ENCODE measurements at places on chromosomes 3 and 15.

- no peak for DNase-seq
Observed at GRCh38 chr15:31163769-31164572, 62.4 kb upstream of the TRPM1 start.

DNA sequence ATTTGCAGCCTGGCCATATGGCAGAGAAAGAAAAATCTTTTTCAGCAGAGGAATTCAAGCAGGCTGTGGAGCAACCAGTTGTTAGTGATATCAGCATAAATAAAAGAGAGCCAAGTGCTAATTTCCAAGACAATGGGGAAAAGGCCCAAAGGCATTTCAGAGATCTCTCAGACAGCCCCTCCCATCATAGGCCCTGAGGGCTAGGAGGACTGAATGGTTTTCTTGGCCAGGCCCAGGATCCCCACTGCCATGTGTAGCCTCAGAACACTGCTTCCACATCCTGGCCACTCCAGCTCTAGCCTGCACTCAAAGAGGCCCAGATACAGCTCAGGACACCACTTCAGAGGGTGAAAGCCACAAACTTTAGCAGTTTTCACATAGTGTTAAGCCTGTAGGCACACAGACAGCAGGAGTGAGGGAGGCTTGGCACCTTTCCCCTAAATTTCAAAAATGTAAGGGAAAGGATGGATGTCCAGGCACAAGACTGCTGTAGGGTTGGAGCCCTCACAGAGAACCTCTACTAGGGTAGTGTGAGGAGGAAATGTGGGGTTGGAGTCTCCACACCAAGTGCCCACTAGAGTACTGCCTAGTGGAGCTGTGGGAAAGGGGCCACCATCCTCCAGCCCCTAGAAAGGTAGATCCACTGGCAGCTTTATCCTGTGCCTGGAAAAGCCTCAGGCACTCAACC lies 191.4 kb downstream of the TBL1XR1 start:
- DNase-seq: no peak

- DNase-seq: no peak
Observed at GRCh38 chr15:101049282-101049681, 130.1 kb downstream of the LRRK1 start.

DNA sequence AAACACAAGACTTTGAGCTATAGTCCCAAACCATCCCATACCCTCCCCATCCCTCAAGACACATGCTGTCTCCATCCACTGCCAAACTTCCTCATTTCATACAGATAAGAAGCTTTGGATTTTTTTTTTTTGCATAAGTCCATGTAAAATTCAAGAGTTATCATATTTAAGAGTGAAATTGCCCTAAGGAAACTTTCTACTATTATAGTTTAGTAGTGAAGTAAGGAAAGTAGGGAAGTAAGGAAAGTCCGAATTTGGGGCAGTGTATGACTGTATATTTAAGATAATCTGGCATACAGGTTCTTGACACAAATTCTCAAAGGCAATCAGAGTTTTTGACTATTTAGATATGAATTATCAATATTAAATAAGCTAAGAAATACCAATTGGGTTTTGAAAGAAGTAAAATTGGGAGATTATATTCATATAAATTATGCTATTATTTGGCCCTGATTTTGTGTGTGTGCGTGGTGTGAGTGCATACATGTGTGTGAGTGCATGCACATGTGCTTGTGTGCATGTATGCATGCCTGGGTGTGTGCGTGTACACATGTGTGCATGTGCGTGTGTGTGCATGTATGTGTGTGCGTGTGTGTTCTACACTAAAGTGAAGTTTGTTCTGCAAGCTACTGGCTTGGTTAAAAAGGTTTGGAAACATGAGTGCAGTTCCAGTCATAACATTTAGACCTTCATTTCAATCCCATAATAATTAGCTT lies 83.6 kb upstream of the MBNL1 start:
- DNase-seq: no peak

- DNase-seq: no peak
Observed at GRCh38 chr3:181998828-181999227, 287.1 kb downstream of the SOX2 start.

GRCh38 chr3:89108291-89108550 lies 800 bp downstream of the EPHA3 start:
- no peak for DNase-seq

DNA sequence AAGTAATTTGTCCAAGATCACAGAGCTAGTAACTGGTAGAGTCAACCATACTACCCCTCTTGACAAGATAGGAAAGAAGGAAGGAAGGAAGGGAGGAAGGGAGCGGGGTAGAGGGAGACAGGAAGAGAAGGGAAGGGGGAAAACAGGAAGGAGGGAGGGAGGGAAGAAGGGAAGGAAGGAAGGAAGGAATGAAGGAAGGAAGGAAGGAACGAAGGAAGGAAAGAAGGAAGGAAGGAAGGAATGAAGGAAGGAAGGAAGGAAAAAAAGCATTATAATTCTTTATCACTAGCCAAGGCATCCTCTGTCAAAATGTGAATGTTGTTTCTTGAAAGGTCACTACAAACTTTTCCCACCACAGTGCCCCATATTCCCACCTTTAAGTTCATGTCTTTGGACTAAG lies 223.6 kb downstream of the SHQ1 start:
- DNase-seq: no peak

- no peak for DNase-seq
Observed at GRCh38 chr3:81013360-81013759, 748.1 kb downstream of the GBE1 start.

GRCh38 chr3:72848703-72849081 lies 447 bp upstream of the SHQ1 start:
- DNase-seq: no peak

- no peak for DNase-seq
Observed at GRCh38 chr3:132983143-132983770, 54.9 kb upstream of the TMEM108 start.

DNA sequence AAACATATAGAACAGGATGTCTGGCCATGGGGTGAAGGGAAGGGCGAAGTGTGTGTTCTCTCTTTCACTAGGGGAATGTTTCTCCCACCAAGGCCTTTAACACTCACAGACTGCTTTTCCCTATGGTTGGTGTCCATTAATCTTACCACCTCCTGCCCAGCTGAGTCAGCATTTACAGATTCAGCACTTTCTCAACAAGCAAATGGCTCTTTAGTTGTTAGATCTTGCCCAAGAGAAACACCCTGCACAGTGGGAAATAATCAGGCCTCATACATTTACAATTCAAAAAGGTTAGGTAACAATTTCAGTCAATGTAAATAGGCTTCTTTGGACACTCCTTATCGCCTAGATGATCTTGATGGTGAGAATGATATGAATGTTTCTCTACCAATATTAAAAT lies 418.2 kb downstream of the EPHA3 start:
- no peak for DNase-seq

DNA sequence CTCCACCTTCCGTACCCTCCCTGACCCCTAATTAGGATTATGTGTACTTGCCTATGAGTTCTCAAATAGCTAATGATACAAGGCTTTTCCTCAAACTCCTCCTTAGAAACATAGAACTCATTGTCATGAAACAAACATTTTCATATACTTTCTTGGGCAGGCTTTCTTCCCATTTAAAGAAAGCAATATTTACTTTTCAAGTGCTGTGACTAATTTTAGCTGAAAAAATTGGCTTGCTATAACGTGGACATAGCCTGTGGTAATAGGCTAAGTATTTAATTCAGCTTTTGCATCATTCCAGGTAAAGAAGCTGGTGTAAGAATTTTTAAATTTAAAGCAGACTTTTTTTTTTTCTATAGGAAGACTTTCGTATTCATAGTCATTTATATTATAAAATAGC lies 208.7 kb downstream of the SOX2 start:
- no peak for DNase-seq

DNA sequence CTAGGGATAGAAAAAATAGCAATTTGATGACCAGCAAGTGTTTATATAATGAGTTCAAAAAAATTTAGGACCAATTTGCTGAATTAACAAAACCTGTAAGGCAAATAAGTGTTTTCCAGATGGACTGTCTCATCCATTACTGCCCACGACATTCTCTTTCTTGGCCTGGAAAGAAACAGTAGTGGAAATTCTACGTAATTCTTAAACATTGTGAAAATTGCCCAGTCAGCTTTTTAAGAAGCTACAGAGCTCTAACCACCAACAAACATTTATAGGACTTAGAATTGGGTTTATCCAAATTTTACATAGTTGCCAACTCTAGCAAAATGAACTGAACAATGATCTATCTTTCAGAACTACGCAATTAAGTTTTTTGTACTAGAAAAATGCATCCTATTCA lies 227.7 kb upstream of the PEX5L start:
- DNase-seq: no peak

- DNase-seq: no peak
Observed at GRCh38 chr3:47394140-47394870, 13.5 kb downstream of the PTPN23 start.

GRCh38 chr3:188036375-188037194 lies 117.4 kb upstream of the LPP start:
- DNase-seq: no peak

DNA sequence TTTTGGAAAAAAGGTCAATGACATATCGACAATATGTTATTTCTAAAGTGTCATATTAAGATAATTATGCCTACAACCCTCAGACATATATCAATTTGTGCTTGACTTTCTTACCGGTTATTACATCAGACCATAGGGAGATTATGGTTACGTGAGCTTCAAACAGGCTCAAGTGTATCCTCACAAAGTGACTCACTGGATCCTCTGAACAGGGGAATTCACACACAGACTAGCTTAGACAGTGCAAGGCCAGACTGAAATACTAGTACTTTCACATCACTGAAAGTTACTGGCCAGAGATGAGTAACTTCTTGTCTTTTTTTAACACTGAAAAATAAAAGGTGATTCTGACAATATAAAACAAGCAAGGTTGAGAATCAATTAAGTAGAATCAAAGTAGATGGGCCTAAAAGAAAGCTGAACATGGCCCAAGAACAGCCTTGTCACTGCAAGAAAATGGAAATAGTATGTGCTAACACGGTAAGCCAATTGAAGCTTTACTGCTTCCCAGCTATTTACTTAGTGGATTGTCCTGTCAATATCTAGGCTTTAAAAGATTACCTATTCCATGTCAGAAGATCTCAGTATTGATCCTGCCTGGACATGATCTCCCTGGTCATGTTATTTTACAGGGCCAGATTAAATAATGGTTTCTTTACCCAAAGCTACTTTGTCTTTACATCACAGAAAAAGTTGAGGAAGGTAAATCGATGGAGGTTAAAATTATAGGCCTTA lies 848.6 kb downstream of the ROBO1 start:
- DNase-seq: no peak

DNA sequence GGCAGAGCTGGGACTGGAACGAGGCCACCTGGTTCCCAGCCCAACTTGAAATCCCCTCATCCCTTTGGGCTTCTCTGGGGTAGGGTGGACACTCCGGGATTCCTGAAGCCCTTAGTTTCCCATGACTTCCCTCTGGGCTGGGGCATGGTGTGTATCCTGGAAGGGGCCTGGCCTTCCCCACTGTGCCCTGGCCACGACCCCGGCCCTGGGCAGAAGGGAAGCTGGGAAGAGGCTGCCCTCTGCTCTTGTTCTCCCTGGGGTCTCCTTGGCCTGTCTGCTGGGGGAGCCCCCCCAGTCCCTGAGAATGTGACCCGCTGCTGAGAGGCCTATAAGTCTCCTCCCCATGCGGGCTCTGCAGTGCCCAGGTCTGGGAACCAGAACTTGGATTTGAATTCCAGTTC lies 104.9 kb downstream of the LINGO1 start:
- DNase-seq: no peak

GRCh38 chr3:187889601-187890404 lies 144.5 kb upstream of the BCL6 start:
- no peak for DNase-seq

DNA sequence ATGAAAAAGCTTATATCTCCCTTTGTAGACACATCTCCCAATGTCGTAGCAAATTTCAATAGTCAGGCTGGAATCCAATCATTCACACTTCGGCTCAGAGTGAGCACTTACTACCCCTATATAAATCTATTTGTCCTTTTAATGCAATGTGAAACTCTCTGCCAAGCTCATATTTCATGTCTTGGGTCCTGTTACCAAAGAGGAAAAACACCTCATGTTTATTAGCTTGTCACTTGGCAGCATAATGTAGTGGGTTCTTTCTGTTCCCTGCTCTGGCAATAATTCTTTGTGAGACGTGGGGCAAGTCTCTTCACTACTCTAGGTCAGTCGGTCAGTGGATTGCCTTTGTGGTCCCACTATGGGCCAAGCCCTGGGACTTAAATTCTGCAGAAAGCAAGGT lies 107.1 kb downstream of the SRGAP3 start:
- no peak for DNase-seq

DNA sequence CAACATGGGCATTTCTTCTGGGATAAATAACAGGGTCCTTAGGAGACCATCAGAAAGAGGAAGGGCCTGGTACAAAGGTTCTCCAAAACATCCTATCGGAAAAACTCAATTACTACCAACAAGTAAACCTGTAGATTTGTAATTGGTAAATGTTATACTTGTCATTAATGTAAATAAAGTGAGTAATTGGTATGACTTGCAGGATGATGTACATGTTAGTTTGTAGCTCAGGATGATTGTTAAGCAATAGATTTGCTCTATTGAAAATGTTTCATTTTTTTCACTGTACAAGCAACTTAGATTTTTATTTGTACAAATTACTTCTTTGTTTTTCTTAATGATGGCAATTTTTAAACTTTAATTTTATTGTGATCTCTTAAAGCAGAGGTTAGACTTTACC lies 3.8 kb upstream of the SCG5 start:
- no peak for DNase-seq

DNA sequence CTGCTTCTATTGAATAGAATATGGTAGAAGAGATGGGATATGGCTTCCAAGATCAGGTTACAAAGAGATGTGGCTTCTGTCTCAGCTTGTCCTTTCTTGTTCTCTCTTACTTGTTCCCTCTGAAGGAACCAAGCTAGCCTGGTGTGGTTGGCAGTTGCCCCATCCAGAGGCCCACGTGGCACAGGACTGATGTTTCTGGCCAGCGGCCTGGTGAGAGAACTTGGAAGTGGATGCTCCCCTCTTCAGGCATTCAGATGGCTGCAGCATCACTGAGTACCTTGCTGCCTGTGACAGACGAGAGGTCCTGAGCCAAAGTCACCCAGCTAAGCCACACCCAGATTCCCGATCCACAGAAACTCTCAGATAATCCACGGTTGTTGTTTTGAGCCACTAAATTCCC lies 183.6 kb downstream of the NSMCE3 start:
- DNase-seq: no peak

GRCh38 chr3:193046371-193046770 lies 128.7 kb upstream of the MB21D2 start:
- DNase-seq: no peak

GRCh38 chr3:150722267-150722666 lies 18.5 kb upstream of the ERICH6 start:
- DNase-seq: no peak

- no peak for DNase-seq
Observed at GRCh38 chr3:100603469-100603868, 5.9 kb upstream of the ADGRG7 start.

DNA sequence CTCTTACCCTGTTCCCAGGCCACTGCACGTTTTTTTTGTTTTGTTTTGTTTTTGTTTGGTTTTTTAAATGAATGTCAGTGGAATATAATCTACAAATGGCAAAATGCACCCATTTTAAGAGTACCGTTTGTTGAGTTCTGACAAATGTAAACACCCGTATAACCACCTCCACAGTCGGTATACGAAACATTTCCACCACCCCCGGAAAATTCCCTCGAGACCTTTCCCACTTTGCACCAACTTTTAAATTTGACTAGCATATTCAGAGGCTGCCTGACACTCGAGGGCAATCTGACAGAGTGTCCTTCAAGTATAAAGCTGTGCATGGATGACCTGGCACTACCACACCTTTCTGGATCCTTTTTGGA lies 613 bp upstream of the ARHGEF3 start:
- DNase-seq: no peak

Data from posterior cingulate gyrus (tissue), 11 donors.